Activated CD8-positive, alpha-beta memory T cell treated with anti-CD3 and anti-CD28 coated beads for 4 hours (primary cell): ENCODE measurements at places on chromosomes 11 and 22.
A peak's percentile ranks its signal among the peaks of the same experiment; 100 is the strongest.

DNA sequence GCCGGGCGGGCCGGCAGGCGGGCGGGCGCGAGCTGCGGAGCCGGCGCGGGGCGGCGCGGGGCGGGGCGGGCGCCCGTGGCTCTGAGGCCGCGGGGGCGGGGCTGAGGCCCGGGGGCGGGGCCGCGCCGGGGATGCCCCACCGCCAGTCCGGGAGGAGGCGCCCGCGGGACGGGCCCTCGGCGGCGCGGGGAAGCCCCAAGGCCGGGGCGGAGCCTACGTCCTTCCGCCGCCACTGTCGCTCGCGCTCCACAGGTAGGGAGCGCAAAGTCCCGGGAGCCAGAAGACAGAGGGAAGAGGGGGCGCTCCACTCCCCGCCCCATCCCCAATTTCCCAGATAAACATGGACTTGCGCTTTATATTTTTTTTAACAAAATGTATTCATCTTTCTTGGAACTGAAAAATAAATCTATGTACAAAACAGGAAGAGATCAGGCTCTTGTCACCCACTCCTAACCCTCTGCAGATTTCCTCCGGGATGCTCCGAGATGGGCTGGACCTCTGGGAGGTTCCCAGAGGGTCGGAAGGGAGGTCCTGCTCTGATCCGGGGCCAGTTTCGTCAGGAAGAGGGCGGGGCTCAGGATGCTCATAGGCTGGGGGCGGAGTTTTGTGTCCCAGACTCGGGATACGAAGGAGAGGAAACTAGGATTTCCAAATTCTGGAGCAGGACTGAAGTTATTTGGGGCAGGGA, at the start of gene MAP4K2:
Gene MAP4K2 (minus strand): TSS at position 57 of the 688 bp plus-strand sequence. CDS start 65 bp downstream, outside the sequence.
- DNase-seq: peak; percentile 73

- DNase-seq: no peak
Observed at GRCh38 chr11:117189191-117189940, 9.8 kb upstream of the TAGLN start.

GRCh38 chr22:27772081-27772983, 29.2 kb downstream of the MN1 start:
- DNase-seq: no peak

DNA sequence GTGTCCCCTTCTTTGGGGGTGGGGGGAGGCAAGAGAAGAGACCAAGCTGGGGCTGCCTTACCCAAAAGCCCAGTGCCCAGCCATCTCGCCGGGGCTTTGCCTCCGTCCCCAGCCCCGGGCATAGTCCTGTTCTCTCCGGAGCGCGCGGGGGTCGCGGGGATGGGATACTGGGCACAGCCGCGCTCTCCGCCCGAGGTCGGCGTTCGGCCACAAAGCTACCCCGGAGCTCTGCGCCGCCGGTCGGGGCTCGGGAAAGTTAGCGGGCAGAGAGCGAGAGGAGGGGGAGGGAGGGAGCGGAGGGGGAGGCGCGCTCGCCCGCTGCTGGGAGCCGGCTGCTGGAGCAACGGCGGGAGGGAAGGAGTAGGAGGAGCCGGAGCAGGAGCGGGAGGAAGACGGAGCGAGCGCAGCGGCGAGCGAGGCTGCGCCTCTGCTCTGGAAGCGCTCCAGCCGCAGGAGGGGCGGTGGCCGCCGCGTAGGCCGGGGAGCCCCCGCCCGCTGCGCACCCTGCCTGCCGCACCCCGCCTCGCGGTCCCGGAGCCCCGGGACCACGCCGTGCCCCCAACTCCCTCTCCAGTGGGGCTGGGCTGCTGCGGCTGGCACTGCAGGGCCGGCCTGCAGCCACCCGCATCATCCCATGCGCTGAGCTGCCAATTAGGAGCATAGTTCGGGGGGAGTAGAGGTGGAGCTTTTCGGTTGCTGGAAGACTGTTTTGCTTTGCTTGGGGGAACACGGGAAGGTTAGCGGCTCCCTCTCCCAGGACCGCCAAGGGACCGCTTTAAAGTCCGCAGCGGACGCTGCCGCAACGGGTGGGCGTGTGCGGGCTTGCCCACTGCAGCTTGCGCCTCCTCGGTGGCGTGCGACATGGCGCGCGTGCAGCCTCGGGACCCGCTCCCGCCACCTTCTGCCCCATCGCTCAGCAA, at the start of gene SCN4B:
Gene SCN4B (minus strand): TSS at position 272 of the 920 bp plus-strand sequence. CDS start 150 bp downstream, at position 122.
- DNase-seq: no peak

GRCh38 chr11:45361551-45361950, 75.4 kb upstream of the SYT13 start:
- DNase-seq: no peak

DNA sequence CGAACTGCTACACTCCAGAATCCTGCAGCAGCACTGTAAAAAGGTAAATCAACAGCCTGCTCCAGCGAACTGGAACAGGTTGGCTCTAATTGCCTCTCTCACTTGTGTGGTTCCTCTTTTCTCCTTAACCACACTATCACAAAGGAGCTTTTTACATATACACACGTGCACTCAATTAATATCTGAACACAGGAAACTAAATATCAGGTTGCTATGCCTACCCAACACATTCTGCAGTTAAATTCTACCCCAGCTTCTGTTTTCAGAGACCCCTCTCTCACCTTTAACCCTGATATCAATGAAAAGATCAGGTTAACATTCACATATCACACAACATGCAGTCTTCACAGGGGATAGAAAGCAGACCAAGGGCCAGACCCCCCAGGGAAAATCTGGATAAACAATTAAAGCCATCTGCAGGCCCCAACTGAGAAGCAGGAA, 11.0 kb downstream of the RBFOX2 start:
- no peak for DNase-seq

DNA sequence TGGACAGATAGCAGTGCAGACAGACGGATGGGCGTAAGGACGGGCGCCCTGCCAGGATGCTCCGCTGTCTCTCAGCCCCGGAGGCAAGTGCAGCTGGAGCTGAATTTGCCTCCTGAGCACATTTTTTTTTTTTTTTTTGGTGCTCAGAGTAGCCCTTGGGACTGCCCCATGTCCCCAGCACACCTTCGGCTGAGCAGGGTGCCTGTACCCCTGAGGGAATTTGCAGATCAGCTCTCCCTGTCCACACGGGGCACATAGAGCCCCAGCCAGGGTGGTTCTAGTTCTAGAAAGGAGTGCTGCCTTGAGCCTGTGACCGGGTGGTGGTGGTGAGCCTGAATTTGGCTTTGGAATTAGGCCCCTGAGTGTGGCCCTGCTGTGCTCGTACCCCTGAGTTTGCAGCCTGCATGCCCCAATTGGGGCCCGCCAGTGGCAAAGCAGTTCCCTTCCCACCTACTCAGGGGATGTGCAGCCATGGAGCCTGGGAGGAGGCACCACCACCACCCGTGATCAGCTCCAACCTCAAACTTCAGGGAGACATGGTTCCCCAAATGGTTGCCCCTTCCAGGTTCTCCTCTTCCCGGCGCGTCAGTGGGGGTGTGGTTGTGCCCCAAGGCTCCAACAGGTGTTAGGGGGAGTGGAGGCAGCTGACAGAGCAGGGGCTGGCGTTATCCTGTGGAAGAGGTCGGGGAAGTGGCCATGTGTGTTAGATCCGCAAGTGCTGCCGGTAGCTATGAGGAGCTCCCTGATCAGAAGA, 1232.7 kb downstream of the BRD1 start:
- DNase-seq: no peak

DNA sequence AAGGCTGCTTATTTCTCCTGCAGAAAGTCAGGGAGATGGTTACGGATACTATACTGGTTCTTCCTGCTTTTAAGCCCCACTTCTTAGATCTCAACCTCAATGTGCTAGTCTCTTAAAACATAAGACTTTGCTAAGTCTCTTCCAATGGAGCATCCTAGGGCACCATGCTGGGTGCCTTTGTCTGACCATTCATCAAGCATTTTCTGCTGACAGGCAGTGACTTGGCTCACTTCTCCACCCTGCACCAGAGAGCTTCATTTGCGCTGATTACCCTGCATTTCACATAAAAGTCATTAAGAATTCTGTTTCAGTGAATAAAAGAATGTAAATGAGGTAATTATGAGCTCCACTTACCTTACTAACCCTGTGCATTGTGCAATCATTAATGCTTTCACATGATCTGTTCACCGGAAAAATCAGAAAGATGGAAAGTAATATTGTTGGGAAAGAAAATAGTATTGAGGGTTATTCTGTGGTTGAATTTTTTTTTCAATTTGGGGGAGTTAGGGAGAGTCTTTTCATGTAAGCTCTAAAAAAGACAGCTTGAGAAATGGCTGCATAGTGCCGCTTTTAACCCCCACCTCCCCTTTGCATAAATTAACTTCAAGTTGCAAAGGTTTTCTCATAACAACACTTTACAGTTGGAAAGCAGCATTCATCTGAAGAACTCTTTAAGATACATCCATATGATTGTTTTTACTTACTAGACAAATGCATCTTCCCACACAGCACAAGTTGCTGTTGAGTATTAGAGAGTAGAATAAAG, 677.3 kb upstream of the KIRREL3 start:
- no peak for DNase-seq

GRCh38 chr11:104995001-104995408, 26.6 kb upstream of the CASP4 start:
- DNase-seq: no peak

DNA sequence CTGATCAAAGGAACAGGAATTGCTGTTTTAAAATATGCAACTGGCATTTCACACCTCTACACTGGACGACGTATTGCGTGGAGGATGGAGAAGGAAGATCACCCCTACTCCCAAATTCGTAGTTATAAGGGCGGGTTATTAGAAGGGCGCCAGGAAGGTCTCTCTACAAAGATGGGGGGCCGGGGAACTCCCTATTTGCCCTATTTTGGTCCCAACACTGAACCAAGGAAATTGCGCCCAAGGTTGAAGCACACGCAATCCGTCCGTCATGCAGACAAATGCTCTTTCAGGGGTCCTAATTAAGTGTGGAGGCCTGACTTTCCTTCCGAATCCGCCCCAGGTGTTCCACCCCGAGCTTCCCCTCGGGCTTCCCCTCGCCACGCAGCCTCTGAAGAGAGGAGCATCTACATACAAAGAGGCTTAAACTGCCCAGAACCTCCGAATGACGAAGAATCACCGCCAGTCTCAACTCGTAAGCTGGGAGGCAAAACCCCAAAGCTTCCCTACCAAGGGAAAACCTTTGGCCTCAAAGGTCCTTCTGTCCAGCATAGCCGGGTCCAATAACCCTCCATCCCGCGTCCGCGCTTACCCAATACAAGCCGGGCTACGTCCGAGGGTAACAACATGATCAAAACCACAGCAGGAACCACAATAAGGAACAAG, 396 bp downstream of the NPAT start:
- DNase-seq: no peak

GRCh38 chr11:74444173-74444826, 23.0 kb downstream of the KCNE3 start:
- DNase-seq: no peak

DNA sequence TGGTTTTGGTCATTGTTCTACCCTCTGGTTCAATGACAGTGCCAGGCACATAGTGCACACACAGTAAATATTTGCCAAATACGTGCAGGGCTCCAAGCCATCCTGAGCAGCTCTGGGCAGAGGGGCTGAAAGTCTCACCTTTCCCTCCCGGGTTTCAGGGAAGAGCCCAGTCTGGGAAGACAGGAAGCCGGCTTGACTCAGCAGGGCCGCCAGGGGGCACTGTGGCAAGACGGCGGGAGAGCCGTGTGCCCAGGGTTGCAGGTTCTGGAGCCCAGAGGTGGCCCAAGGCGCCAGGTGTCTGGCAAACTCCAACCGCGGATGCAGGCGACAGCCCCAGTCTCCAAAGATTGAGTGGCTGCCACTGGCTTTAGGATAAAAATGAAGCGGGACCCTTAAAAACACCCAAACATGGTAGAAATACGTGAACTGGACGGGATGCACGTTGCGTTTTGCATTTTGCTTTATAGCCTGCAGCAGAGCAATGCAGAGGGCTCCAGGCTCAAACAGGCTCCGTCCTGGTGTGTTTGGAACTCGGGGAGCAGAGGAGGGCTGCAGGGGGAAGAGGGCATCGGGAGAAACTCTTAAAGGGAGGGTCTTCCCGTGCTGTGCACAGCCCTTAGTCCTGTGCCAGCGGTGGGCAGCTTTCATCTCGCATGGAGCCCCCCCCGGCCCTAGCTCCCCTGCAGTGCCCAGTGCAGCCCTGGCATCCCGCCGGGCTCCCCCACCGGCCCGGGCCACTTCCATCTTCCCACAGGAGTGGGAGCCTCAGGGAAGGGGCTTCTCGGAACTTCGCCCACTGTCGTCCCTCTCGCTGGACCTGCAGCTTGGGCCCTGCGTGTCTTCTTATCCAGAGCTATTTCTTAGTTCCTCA, 10.7 kb downstream of the KRTAP5-5 start:
- no peak for DNase-seq

DNA sequence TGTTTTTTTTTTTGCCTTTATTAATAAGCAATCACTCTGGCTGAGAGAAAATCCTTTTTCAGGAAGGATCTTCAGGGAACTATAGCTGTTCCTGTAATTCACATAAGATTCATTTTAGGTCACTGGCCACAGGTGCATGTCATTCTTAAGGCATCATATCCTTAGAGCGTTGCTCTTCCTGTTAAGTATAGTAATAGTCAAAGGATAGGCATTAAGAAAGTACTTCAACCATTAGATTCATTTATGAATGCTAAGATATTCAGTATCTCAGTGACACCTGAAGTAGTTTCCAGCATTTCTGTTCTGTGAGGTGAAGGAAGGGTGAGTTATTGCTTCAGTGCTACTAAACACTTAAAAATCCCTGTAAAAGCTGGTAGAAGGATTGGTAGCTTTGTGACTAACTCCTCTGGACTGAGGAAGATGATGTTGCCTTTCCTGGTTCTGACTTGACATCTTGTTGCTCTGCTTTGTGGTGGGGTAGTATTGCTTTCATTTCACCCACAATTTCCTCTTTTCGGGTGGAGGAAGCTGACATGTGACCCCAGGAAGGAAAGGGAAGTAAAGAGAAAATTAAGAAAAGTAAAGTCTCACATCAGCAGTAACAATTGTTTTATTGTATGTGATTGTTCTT, 34.7 kb downstream of the RNF169 start:
- DNase-seq: no peak

- no peak for DNase-seq
Observed at GRCh38 chr11:74776546-74776945, 27.9 kb downstream of the RNF169 start.

GRCh38 chr11:66971488-66971887, 3.6 kb upstream of the C11orf86 start:
- DNase-seq: no peak

GRCh38 chr11:83194281-83195142, 1.0 kb downstream of the ANKRD42 start:
- DNase-seq: peak; percentile 31

GRCh38 chr22:19207401-19207808, 28.9 kb upstream of the SLC25A1 start:
- no peak for DNase-seq

DNA sequence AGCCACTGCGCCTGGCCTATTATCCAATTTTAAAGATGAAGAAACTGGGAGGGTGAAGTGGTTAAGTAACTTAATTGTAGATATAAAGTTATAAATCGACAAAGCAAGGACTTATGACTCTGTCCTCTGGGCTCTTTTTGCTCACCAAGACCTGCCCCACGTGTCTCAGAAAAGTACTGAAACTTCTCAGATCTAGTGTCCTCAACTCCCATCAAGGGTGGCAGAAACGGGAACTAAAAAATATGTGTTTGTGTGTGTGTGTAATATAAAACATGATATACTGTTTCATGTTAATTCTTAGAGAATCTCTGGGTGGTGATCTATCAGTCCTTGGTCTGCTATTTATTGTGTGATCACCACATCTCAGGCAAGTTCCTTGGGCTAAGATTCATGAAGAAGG, 104.9 kb downstream of the GAB2 start:
- DNase-seq: no peak
